RPMI8226 (cell line): ENCODE measurements at places on chromosomes 5 and 9.
A peak's percentile ranks its signal among the peaks of the same experiment; 100 is the strongest.

- no peak for DNase-seq
These were observed 317.8 kb downstream of the PRDM9 start for GRCh38 chr5:23825196-23825595.

GRCh38 chr9:69250681-69251080 lies 74.3 kb upstream of the ENTREP1 start:
- DNase-seq = no peak

- no peak for DNase-seq
These were observed 92.2 kb upstream of the CKMT2 start for GRCh38 chr5:81140943-81141342.

DNA sequence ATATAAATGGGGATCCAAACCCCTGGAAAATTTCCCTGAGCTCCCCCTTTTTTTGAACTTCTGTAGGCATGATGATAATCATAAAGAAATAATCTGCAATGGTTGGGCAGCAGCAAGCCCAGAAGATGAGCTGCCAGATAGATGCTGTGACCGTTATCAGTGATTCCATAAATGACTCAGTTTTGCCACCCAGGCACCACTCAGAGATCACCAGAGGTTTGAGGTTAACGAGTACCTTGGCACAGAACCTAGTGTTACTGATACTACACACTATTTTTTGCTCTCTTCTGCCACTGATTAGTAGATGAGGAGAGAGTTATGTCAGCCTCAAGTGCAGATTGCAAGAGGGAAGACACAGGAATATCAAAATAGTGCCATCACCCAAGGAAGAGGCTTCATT lies 199.3 kb upstream of the PTGER4 start:
- no peak for DNase-seq

DNA sequence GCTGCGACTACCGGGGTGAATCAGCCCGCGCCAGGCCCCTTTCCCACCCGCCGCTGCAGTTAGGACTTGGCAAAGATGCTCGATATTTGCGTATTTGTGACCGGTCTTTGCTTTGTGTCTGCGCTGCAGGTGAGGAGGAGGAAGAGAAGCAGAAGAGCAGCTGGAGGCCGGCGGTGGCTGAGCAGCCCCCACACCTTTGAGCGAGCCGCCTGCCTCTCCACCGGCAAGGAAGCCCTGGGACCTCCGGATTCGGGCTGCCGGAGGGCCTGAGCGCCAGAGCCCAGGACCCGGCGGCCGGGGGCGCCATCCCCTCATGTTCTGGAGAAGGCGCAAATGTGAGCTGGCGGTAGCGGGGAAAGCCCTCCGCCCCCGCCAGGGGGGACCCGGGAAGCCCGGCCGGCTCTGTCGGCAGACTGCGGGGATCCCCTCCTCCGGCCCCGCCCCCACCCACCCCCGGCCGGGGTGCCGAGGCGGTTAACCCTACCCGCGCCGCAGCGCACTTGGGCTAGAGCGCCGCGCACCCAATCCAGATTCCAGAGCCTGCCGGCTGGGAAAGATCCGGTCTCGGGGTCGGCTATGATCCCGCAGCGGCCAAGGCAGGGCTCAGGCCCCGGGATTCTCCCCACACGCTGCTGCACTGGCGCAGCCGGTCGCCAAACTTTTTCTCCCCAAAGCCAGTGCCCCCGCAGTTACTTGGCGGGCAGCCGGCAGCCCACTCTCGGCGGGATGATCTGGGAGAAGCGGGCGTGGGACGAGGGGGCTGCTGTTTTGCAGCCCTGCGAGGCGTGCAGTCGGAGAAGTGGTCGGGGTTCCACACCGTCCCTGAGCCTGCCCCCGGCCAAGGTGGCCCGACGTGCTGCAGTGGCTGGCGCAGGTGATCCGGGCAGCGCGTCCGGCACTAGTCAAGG lies 800 bp upstream of the KCNN2 start:
- no peak for DNase-seq

DNA sequence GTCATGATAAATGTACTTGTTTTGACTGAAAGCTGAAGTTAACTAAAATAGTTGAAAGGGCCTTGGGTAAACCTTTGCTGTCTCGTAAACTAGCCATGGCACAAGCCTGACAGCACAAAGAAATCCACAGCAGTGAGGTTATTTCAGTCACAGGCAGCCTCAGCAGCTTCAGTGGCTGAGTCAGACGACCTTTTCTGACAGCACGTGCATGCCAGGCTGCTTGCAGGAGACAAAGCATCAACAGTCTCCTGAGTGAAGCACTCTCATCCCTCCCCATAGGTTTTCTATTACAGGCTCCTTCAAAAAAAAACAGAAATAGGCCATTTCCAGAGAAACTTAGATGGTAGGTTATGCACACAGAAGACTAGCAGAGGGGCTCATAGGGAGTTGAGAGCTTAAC lies 34.6 kb downstream of the OXCT1 start:
- no peak for DNase-seq

DNA sequence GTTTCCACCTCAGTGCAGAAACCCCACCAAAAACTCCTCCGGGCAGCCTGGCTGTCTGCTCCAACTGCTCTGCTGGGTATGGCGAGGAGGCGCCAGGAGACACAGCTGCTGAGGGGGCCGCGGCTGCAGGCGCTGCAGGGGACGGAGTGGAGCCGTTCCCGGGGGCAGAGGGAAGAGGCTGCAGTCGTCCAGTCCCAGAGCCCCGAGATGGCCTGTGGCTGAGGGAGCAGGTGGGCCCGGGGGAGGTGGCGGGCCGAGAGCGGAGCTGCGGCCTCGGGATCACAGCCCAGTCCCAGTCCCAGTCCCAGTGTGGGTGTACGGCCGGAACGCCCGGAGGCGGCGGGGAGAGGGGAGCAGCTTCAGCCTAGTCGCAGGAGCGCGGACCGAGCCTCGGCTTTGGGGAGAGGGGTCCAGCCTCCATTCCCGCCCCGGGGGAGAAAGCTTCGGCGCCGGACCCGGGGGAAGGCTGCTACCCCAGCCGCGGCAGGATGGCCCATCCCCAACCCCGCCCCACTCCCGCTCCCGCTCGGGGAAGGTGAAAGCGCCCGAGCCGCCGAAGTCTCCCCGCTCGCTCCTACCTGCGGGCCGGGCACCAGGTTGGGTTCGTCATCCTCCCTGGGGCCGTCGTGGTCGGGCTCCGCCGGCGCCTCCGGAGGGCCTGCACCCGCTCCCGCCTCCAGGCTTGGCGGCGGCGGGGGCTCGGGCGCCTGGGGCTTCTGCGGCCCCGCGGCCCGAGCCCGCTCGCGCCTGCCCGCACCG lies 513 bp downstream of the FAM193B start:
- DNase-seq = peak; percentile 26

GRCh38 chr9:126783949-126784348 lies 20.9 kb upstream of the ZBTB43 start:
- no peak for DNase-seq
